Cortex of kidney (tissue), 1 donor: ENCODE measurements at places on chromosomes 6 and 20.

DNA sequence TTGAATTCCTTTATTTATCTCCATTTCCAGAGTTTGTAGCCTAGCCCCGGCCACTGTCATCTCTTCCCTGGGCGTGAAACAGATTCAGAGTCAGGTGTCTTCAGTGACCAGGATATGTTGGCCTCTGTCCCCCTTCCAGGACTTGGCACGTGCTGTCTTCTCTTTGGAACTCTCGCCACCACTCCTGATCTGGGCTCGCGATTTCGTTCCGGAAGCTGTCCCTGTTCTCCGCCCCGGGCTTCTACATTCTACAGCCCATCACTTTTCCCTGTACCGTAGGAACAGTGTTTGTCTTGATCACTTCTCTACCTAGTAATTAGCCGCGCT, 739 bp downstream of the GSS start:
- no peak for DNase-seq

- DNase-seq: no peak
Observed at GRCh38 chr6:170130201-170130621, 160.7 kb downstream of the DLL1 start.

DNA sequence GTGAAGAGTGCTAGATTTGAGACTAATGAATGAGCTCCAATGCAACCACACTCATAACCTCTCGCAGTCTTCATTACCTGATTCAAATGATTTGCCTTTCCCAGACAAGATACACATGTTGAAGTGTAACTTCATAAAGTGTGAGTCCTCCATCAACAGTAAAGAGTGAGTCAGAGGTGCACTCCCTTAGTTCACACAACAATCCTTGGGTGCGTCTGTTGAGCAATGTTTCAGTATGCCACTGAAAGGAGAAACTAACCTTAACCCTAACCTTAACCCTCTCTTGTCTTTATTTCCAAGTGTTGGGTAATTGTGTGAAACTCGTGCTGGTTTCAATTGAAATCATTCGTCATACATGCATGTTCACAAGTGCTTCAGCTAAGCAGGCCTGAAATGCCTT, 21.0 kb upstream of the RIN2 start:
- no peak for DNase-seq

- DNase-seq: no peak
Observed at GRCh38 chr20:53786445-53787267, 193.0 kb upstream of the ZNF217 start.

DNA sequence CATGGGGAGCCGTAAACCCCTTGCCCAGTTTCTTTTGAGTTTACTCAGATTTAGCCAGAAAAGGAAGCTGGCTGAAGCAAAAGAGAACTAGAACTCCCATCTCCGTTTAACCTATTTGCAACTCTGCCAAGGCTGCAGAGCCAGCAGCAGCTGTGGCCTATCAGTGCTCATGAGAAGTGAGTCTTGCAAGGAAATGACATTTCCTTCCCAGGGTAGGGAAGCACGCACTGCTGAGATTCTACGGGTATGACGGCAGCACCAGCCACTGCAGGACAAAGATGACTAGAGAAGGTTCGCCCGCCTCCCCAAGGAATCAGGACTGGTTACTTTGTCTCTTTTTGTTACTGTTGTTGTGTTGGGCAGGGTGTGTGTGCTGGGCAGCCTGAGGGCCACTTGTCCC, 47.6 kb downstream of the PPP1R3G start:
- no peak for DNase-seq

DNA sequence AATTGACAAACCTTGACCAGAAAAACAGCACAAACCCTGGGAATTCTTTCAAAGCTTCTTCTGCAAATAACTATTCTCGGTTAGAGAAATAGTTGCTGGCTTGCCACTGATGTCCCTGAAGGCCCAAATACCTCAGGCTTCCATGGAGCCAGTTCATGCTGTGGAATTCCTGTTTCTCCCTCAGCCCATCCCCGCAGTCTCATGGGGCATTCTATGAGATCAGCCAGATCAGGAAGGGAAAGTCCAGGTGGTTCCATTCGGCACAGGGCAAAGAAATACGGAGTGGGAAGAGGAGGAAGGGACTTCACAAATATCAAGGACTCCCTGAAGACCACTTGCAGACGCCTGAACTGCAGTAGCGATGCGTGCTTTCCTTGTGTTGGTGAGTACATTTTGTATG, 63.3 kb downstream of the MYLK4 start:
- DNase-seq: no peak

- DNase-seq: no peak
Observed at GRCh38 chr6:155943635-155944034, 488.0 kb upstream of the NOX3 start.

GRCh38 chr6:99282479-99283062, 66.9 kb downstream of the FAXC start:
- no peak for DNase-seq

GRCh38 chr20:41358717-41359116, 7.9 kb downstream of the EMILIN3 start:
- no peak for DNase-seq

DNA sequence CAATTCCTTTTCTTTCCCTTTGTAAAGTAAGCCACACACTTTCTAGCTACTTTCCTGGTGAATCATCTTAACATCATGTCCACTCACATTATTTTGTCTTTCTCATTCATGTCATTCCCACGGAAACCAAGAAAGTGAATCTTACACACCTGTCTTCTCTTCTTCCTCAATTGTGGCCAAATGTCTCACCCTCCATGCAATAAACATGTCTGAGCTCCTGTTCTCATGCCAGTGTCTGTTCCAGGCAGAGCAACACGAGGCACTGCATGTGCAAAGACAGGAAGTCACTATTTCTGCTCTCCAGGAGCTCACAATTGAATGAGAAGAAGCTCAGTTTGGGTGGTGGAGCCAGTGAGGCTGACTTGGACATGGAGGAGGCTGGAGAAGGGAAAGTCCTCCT, 29.0 kb upstream of the TMEM244 start:
- DNase-seq: no peak

DNA sequence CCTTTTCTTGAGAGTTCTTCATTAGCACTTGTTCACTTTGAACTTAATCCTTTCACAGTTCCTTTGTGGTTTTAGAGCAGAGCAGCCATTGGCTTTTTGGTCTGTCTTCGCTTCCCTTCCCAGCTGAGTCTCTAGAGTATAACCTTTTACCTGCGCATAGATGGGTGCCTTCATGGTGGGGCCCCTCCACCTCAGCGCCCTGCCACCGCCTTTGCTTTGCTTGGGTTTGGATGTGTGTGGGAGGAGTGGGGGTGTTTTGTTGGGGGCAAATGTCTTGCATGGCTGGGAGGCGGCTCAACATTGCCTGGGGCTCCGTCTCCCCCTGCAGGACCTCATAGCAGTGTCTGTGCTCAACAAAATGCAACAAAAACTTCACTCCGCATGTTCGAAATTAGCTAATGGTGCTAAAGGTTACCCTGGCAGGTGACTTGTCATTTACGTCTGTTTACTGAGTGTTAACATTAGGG, 11.9 kb downstream of the PYGB start:
- DNase-seq: no peak

DNA sequence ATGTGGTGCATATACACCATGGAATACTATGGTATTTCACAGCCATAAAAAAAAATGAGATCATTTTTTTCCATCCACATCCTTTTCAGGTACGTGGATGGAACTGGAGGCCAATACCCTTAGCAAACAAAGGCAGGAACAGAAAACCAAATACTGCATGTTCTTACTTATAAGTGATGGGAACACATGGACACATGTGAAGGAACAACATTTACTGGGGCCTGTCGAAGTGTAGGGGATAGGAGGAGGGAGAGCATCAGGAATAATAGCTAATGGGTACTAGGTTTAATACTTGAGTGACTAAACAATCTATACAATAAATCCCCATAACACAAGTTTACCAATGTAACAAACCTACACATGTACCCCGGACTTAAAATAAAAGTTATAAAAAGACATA, 30.5 kb downstream of the CCN2 start:
- DNase-seq: no peak

DNA sequence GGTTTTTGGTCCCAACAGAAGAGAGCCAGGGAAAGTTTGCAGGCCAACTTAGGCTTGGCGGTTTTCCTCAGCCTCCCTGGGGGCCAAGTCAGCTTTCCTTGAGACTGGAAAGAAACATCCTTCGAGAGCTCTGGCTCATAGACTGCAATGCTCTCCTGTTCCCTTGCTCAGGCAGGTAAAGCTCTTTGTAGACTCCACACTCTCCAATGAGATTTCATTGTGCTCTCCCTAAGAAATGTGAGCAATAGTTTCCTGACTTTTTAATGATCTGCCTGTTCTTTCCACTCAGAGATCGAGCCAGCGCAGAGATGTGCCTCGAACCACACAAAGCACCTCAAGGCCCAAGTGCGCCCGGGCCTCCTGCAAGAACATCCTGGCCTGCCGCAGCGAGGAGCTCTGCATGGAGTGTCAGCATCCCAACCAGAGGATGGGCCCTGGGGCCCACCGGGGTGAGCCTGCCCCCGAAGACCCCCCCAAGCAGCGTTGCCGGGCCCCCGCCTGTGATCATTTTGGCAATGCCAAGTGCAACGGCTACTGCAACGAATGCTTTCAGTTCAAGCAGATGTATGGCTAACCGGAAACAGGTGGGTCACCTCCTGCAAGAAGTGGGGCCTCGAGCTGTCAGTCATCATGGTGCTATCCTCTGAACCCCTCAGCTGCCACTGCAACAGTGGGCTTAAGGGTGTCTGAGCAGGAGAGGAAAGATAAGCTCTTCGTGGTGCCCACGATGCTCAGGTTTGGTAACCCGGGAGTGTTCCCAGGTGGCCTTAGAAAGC, 13.9 kb downstream of the TNFAIP3 start:
- no peak for DNase-seq

DNA sequence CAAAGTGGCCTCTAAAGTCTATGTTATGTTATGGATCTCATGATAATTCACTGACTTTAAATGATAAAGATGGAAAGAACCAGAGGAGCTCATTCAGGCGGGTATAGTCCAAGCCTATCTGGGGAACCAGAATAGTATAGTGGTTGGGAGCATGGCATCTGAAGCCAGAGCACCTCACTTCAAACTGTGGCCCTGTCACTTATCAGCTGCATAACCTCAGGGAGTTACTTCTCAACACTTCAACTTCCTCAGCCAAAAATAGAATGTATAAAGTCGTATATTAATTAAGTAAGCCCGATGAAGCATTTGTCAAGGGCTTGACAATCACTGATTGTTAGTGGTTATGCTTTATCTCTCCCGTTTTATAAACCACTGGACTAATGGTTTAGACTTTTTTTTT, 112.7 kb downstream of the RTN4IP1 start:
- no peak for DNase-seq

DNA sequence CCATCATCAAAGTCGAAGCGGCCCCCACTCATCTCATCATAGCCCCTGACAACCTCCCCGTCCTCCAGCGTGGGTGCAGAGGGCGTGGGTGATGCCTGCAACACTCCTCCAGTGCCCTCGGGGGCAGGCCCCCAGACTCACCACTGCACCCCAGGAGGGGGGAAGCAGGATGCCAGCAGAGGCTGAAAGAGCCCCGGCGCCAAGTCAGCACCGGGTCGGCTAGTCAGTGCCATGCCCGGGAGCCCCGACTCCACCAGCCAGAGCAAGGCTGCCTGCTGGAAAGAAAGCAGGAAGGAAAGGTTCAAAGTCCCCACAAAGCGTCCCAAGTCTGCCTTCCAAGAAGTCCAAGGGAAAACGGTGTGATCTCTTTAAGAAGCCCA, 324 bp downstream of the JPH2 start:
- DNase-seq: no peak

- no peak for DNase-seq
Observed at GRCh38 chr6:78861509-78861908, 5.8 kb upstream of the IRAK1BP1 start.

GRCh38 chr20:61526907-61527306, 274.8 kb downstream of the CDH4 start:
- DNase-seq: no peak

- no peak for DNase-seq
Observed at GRCh38 chr6:8352335-8352965, 82.9 kb downstream of the SLC35B3 start.

GRCh38 chr6:42720739-42721138, 1.7 kb downstream of the PRPH2 start:
- DNase-seq: no peak

- no peak for DNase-seq
Observed at GRCh38 chr6:112296694-112297093, 42.3 kb upstream of the LAMA4 start.
